Bronchus fibroblast of lung (primary cell): ENCODE measurements at places on chromosomes 3 and 15. TPM values are rescaled to one million over a fixed set of nuclear protein-coding genes. Genes with fewer than 3 reads are reported as not detected.

CSTA gene
- 1.0 TPM in 1 of 2 replicates, not detected in the other for total RNA-seq

SV2B gene
- total RNA-seq: not detected in 2 replicates

PIF1 gene
- 22.0 and 26.9 TPM in 2 replicates for total RNA-seq

GTF2A2 gene
- total RNA-seq: 27.6 and 38.0 TPM in 2 replicates

ISY1 gene
- 19.6 and 21.4 TPM in 2 replicates for total RNA-seq

ZNF662 gene
- total RNA-seq: 1.0 and 1.3 TPM in 2 replicates

PATL2 gene
- 0.59 TPM in 1 of 2 replicates, not detected in the other for total RNA-seq

TMCO5A gene
- not detected in 2 replicates for total RNA-seq

GPR149 gene
- total RNA-seq: not detected in 2 replicates

IL16 gene
- total RNA-seq: 0.34 and 1.0 TPM in 2 replicates

HCLS1 gene
- 0.89 and 1.2 TPM in 2 replicates for total RNA-seq

SPESP1 gene
- total RNA-seq: 3.7 and 4.2 TPM in 2 replicates

PCNP gene
- total RNA-seq: 40.7 and 46.7 TPM in 2 replicates

PPP1R14D gene
- not detected in 2 replicates for total RNA-seq

GRM7 gene
- not detected in 2 replicates for total RNA-seq

ERICH6 gene
- not detected in 2 replicates for total RNA-seq

TMED3 gene
- 126 and 128 TPM in 2 replicates for total RNA-seq

CHMP2B gene
- 20.1 and 22.9 TPM in 2 replicates for total RNA-seq

TGM5 gene
- not detected in 2 replicates for total RNA-seq

NMNAT3 gene
- total RNA-seq: 0.84 and 1.8 TPM in 2 replicates

SPTBN5 gene
- total RNA-seq: under 0.01 TPM in 2 replicates

AMT gene
- total RNA-seq: 2.5 and 2.7 TPM in 2 replicates

TUSC7 gene
- total RNA-seq: not detected in 2 replicates

PP2D1 gene
- not detected in 2 replicates for total RNA-seq

ITIH1 gene
- not detected in 2 replicates for total RNA-seq

C3orf20 gene
- total RNA-seq: not detected in 2 replicates

RASL12 gene
- 8.5 and 10.4 TPM in 2 replicates for total RNA-seq

GABRA5 gene
- total RNA-seq: 0.17 and 0.30 TPM in 2 replicates

NR1I2 gene
- under 0.01 and 0.34 TPM in 2 replicates for total RNA-seq

KIF7 gene
- 7.6 and 8.6 TPM in 2 replicates for total RNA-seq

HHLA2 gene
- not detected in 2 replicates for total RNA-seq

PLXNA1 gene
- total RNA-seq: 30.2 and 31.1 TPM in 2 replicates

THAP10 gene
- 7.1 and 7.2 TPM in 2 replicates for total RNA-seq

IQCB1 gene
- 8.3 and 14.1 TPM in 2 replicates for total RNA-seq

CYP19A1 gene
- 0.30 TPM in 1 of 2 replicates, not detected in the other for total RNA-seq

TF gene
- not detected in 2 replicates for total RNA-seq

GREM1 gene
- 25.0 and 26.1 TPM in 2 replicates for total RNA-seq
